ENCODE measurements at places on chromosomes 2 and 18.

DNA sequence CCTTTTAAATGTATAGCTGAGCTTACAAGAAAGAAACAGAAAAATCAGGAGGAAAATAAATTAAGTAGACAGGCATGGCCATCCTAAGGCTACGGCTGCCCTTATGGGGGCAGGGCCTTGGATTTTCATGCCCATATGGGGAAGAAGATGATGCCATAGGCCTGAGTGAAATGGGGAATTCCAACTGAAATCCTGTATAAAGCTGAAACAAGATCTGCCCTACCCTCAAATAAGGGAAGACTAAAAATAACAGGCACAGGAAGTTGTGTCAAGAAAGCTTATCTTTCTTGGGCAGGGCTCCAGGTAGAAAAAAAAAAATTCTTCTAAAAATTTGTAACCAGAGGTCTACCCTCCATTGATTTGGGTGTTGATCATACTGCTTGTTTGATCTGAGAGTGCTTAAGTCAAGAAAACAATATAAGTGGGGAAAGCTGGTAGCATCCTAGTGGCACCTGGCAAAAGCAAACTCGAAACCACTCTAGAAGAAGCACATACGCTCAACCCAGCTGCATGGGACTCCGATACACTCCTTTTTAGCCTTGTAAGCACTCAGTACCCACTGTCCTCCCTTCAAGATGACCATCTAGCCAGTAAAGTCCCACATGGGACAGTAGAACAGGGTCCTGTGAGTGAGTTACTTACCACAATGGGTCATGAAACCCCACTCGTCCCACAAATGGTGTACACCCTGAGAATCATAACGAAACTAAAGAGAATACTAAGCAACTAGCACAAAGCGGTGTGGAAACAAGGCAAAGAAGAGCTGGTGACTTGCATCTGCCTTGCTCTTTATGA, 22.3 kb downstream of the DNAH7 start:
- DNase-seq = no peak

GRCh38 chr2:85145116-85145820, 12.1 kb downstream of the TCF7L1 start:
- no peak for DNase-seq

DNA sequence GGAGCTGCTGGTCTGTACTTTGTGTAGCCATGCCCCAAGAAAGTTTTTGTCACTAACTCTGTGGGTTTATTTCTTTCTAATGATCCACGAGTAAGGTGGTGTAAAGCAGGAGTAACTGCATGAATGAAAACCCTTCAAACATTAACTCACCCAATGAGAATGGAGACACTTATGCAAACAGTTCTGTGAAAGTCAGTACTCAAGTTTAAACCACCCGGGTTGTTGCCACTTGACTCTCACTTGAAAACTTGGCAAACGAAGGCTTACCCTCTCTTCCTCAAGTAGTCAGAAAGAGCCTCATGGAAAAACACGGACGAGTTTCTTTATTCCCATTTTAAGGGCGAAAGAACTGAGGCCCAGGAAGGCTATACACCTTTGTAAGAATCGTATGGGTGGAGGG, 117.5 kb downstream of the MMADHC start:
- no peak for DNase-seq

DNA sequence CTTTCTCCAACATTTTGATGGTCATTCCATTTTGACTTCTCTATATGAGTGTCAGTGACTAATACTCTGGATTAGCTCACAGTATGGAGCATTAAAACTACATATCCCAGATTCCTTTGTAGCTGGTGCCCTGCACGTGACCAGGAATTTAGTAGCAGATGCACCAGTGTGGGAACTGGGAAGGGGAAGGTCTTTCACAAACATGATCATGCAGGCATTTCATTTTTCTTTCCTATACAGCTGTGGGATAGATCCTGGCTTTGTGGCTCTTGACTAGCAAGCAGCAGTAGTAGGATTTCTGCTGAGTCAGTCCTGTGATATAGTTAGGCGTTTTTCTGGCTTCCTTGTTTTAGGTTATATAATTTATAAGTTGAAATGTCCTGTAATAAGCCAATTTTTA, 971.0 kb upstream of the CDH2 start:
- peak; percentile 29 for DNase-seq

- DNase-seq = no peak
Measured at GRCh38 chr18:74399091-74399887, 57.8 kb downstream of the DIPK1C start.

DNA sequence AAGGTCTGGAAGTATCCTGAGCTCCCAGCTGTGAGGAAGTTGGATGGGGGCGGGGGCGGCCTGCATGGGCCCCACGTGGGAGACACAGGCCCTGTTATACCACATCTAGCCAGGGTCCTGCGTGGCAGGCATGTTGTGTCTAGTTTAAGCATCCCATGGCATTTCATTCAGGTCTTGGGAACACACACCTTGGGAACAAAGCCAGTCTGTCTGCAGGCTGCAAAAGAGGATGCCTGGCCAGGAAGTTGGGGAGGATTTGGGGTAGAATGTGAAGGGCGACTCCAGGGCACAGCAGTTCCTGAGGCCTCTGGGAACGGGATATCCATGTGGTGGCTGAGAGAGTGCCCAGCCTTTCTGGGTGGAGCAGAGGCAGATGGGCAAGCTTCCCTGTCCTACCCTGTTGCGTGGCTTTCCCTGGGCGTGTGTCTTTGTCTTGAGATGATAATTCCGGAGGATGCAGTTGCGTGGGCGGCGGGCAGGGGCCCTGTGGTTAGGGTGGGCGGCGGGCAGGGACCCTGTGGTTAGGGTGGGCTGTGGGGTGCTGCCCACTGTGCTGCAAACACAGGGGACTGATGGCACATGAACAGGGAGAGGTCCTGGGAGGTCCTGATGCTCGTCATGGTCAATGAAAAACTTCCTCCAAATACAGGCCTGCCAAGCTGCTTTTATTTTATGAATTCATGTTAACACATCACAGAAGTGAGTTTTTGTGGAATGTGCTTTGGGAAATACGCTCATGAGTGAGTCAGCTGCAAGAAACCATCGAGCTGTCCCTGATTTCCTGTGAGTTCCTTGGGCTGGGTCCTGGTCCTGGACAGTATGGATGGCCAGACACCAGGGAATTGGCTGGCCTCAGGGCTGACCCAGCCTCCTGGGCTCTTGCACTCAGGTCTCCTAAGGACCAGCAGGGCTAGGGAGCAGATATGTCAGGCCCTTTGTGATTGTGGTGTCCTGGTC, 90.0 kb upstream of the HS6ST1 start:
- DNase-seq = no peak

- peak; percentile 58 for DNase-seq
Measured at GRCh38 chr2:168064011-168064998, 183.1 kb downstream of the STK39 start.

DNA sequence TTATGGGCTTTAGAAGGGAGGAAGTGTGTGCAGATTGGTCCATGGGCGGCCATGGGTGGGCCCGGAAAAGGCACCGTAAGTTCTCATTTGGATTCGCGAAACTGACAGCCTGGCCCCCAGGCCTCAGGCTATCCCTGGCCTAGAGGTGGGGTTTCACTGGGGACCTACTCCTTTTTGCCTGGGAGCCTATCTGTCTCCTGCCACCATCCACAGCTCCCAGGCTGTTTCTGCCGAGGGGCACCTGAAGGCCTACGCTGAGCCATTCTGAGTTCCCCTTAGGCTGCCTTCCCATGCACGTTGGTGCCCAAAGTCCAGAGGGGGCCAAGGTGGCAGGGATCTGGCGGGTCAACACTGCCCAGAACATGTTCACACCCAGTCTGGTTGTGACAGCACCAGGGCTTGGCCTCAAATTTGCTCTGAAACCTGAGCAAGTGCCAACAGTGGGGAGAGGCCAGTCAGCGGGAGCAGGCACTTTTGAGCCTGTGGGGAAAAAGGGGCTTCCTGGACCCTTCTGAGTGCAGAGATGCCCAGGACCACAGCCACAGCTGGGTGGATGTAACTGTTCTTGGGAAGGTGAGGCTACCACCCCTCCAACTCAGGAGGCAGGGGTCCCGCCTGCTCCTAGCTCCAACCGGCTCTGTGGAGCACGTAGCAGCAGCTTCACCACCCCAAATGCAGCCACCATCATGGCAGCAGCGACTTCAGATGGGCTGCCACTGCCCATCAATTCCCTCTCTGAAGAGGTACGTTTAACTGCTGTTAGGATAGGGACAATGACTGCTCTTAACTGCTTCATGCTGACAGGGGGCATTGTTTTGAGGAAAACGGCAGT, 73.6 kb upstream of the ZNF804A start:
- no peak for DNase-seq

DNA sequence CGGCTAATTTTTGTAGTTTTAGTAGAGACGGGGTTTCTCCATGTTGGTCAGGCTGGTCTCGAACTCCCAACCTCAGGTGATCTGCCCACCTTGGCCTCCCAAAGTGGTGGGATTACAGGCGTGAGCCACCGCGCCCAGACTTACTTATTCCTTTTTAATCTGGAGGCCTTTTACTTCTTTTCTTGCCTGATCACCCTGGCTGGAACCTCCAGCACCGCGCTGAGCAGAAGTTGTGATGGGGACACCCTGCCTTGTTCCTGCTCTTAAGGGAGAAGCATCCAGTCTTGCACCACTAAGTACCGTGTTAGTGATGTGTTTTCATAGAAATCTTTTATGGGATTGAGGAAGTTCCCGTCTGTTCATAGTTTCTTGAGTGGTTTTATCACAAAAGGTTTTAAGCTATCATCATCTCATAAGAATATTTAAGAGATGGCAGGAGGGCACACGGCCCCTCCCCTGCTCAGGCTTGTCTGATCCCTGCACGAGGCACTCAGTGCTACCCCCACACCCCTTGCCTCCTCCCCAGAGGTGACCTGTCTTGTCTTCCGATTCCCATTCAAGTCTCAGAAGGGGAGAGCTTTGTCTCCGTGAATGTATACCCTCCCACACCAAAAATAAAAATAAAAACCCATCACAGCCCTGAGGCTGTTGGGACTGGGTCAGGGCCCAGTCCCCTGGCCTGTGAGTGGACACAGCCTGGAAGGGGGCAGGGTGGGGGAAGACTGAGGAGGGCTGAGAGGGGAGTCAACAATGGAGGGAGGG, 65.3 kb upstream of the SMAD7 start:
- no peak for DNase-seq

GRCh38 chr18:4789506-4789905, 334.4 kb upstream of the DLGAP1 start:
- DNase-seq = no peak

DNA sequence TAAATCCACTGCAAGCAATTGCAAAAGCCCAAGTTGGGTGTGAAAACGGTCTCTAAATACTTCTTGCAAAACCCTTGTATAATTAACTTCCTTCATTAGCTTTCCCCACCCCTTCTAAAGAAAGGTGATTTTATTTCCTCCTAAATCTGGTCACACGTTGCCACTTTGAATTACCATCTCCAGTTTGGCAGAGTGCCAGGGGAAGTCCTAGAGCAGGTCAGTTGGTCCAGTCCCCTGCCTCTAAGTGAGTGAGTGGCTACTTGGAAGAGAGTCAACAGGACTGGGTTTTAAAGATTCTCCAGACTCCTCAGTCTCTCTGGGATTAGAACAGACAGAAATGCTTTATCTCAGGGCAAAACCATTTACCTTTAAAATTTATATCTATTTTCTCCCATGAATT, 18.7 kb upstream of the LYPD6B start:
- no peak for DNase-seq

DNA sequence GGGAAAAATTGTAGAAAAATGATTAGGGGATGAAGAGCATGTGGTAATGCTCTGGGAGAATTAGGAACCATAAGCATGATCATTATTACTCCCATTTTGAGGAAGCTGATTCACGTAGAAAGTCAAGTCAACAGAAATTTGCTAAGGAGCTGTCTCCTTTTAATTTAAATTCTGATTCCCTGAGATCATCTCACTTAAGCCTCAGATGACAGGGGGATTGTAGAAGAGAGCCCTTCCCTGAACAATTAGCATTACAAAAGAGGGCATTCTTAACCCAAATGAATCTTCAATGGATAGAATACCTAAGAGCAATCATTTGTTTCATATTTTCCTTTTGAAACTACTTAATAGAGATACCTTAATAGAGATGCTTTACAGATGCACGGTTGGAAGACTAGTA, 267.9 kb downstream of the NYAP2 start:
- DNase-seq = no peak

GRCh38 chr2:108199726-108200125, 40.0 kb upstream of the SULT1C3 start:
- DNase-seq = no peak

DNA sequence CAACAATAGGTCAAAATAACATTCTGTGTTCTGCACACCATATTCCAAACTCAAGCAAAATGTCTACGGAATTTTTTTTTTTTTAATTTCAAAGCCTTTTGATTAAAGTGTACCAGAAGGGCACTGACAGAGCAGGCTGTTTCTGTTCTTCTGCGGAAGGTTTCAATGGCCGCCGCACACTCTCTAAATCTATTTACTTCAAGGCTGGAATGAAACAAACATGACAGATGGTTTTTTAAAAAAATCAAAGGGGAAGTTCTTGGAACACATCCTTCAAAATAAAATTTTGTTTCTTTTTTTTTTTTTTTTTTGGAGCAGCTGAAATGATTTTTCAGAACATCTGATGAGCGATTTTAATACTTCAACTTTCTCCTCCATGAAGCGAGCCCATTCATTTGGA, 259.1 kb downstream of the TXNL1 start:
- no peak for DNase-seq

DNA sequence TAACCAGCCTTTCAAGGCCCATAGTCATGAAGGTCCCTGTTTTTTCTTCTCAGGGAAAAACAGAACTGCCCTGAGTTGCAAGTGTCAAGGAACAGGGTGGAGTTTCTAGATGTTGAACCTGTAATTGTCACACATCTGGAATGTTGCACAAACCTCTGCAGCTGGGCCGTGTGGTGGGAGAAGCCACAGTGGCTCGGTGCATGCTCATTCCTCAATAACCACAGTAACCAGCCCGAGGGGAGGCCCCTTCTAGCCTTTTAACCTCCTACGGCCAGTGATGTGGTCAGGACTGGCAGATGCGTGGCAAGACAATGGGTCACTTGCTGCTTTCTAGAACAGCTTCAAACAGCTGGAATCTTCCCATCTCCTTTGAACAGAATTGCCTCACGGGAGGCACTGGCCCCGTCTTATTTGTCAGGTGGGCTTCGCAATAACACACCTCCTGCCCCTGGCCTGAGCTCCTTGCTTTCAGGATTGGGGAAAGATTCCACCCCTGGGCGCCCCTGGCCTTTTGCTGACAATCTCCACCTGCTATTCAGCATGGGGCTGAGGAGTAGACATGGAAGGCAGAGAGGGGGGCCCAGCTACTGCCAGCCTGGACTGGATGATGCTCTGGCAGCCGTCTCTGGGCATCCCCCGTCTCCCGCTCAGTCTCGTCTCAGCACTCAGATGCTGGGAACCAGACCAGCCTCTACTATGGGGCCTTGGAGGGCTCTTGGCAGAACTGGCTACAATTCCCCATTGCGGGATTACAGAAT, 102.9 kb downstream of the KLHL29 start:
- no peak for DNase-seq

GRCh38 chr2:104385743-104386142, 468.2 kb upstream of the POU3F3 start:
- no peak for DNase-seq

GRCh38 chr2:36262581-36262980, 93.0 kb upstream of the CRIM1 start:
- DNase-seq = no peak

DNA sequence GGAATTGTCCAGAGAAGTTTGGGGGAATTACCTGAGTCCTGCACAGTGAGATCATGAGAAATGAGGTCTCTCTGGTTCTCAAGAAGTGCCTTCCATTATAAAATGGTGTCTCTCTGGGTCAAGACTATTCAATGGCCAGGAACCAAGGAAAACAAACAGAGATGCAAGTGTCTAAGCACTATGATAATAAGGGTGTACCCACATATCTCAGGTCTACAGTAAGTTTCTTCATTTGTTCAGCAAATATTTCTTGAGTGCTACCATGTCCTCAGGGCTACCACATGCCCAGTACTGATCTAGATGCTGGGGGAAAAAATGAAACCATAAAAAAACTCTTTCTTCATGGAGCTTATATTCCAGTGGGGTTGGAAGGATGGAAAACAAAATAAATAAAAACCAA, 170.0 kb downstream of the ACKR3 start:
- no peak for DNase-seq

Measured in foreskin melanocyte (primary cell).